ENCODE measurements at places on chromosomes 4 and X. TPM values are rescaled to one million over a fixed set of nuclear protein-coding genes. Genes with fewer than 3 reads are reported as not detected.
A peak's percentile ranks its signal among the peaks of the same experiment; 100 is the strongest.

The BEND4 gene
- not detected for polyA plus RNA-seq

The CITED1 gene
- polyA plus RNA-seq = not detected

The TRIM2 gene
- polyA plus RNA-seq = 34.1 TPM

The TMEM35A gene
- 1.8 TPM for polyA plus RNA-seq

The PABPC5 gene
- 0.99 TPM for polyA plus RNA-seq

The LRCH2 gene
- 4.1 TPM for polyA plus RNA-seq

- DNase-seq = no peak
These were observed 47.9 kb downstream of the EFNB1 start for GRCh38 chrX:68876731-68877130.

GRCh38 chr4:140426610-140427105 is 790 bp downstream of the CLGN start:
- DNase-seq = no peak

GRCh38 chrX:125203737-125204578 is 115.7 kb upstream of the TEX13C start:
- DNase-seq = no peak

GRCh38 chrX:50536955-50537354 is 66.3 kb upstream of the DGKK start:
- no peak for DNase-seq

DNA sequence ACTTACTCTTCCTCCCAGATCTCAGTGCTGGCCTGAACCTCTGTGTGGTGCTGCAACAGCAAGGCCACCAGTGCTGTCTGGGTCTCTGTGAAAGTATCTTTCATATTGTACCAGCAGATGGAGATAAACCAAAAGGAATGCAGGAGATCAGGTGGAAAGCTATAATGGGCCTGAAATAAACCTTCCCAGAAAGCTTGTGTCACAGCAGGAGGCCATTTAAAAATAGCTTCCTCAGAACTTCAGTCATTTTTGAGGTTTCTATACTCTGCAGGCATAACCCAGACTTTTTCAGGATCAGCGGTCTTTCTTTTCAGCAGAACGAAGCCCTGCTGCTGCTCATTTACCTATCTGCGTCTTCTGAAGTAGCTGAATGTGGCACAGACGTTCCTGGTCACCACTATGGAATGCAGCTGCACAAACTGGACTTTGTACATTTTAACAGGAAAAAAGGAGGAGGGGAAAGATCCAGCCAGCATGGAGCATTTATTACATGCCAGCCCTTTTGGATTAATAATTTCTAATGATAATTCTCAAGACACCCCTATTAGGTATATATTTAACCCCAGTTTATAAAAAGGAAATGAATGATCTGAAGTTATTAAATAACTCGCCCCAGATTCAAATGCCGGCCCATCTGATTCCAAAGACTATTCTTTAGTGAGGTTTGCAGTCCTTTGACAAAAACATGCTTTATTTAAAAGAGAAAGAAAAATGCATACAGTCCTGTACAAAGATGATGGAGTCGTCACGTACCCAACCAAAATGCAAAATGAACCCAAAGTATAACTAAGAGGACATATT is 119.7 kb downstream of the NFKB1 start:
- DNase-seq = peak; percentile 47

DNA sequence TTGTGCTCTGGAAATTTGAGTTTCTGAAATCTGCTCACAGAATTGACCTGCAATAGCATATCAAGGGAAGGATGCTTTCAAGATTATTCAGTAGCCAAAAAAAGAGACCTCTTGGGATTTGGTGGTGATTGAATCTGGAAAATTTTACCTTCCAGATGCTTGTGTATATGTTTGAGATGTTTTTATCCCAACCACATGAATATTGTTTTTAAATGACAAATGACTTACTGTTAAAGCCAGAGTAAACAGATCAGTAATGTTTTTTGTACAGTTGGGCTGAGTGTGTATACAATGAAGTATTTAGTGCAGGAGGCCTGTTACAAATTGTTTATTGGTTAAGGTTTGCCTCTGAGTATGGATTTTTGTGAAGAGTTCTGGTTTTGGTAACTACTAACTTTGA is 126.5 kb downstream of the CBR4 start:
- no peak for DNase-seq

- peak; percentile 73 for DNase-seq
These were observed 105.4 kb downstream of the TMEM144 start for GRCh38 chr4:158315706-158316105.

GRCh38 chr4:183249854-183250253 is 70.2 kb downstream of the CLDN22 start:
- no peak for DNase-seq

GRCh38 chr4:26879805-26880204 is 19.2 kb downstream of the STIM2 start:
- no peak for DNase-seq

- DNase-seq = no peak
These were observed 3.5 kb downstream of the FHDC1 start for GRCh38 chr4:152939621-152940020.

DNA sequence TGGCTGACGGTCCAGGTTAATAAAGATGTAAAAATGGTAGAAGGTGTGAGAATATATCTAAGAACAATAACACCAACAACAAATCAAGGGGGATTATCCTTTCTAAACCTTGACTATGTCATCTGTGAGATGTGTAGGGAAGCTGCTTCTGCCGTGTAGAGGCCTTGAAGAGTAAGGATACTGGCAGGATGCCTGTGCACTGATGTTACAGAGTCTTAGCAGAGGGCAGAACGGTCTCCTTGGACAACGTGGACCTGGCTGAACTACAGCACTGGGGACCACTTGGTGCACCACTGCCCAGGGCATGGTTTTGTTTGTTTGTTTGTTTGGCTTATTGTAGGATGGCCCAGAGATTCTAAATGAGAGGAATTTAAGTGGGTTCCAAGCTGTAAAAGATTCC is 33.5 kb downstream of the GPAT3 start:
- no peak for DNase-seq

GRCh38 chrX:152070144-152070543 is 68.2 kb downstream of the MAGEA10 start:
- DNase-seq = no peak

DNA sequence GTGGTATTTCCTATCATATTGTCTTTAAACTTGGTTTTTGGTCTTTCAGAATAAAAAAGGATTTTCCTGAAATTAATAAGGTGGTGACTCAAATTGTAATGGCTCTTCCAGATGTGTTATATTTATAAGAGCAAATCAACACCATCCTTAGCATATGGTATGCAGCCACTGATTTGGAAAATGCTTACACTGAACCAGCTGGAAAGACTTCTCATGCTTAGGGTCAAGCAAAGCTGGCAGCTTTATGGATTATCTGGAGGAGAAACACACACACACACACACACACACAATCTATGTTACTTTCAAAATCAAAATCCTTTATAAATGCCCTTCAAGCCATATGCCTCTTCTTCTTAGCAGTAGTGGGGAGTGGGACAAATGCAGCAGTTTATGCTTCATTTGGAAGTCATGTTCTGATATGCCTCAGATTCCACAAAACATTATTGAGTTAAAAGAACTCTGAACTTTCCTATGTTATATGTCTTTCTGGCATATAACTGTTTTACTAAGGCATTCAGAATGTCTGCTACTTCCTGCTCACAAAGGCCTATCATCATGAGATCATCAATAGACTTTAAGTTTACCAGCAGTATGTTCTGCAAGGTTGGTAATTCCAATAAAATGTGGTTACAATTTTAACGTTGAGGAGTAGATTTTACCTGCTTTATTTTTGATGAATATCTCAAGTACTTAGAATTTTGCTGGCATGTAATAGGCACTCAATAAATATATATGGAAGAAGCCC is 72.9 kb upstream of the PRDM5 start:
- no peak for DNase-seq

DNA sequence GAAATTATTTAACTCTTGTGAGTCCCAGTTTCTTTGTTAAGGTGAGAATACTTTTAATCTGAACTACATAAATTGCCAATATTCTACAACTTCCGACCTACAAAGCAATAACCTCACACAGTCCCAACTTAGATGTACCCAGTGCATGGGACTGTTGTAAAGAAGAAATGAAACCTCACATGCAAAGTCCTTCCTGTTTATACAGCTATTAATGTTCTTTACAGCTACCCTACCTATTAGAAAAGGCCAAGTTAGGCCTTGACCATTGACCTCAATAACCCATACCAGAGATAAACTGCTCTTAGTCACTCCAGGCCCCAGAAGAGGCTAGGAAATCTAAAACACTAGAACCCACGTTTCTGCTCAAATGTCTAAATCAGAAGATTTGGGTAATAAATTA is 920.1 kb upstream of the TENM3 start:
- no peak for DNase-seq

GRCh38 chr4:95105112-95105511 is 347.4 kb downstream of the BMPR1B start:
- DNase-seq = no peak

DNA sequence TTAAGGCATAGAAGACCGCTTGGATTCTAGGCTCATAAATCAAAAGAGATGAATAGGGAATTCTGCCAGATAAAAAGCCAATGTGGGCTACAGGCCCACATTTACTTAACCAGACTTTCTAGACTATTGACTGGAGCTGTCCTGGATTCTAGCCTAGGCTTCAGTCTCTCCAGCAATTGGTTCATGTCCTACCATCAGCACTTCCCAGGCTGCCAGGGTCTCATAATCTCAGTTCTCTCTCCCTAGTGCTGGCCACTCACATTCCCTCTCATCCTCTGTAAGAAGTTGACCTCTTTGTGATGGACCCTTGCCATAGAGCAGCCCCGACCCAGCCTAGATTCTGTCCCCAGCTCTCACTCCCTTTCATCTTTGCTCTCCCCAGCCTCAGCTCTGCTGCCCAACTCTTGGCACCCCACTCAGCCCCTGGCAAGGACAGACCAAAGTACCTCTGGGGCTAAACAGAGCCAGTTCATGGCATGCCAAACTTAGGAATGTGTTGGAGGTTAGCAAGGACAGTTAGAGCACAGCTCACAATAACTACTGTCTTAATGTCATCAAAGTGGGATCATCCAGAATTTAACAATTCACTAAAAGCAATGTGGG is 396.2 kb downstream of the INPP4B start:
- no peak for DNase-seq

- no peak for DNase-seq
These were observed 313.9 kb upstream of the GRID2 start for GRCh38 chr4:91989914-91990313.

GRCh38 chr4:52199574-52200338 is 148.7 kb downstream of the SPATA18 start:
- DNase-seq = no peak

- no peak for DNase-seq
These were observed 953.9 kb upstream of the PCDH10 start for GRCh38 chr4:132195176-132195575.

- DNase-seq = no peak
These were observed 13.2 kb downstream of the CC2D2A start for GRCh38 chr4:15482842-15483241.

- DNase-seq = no peak
These were observed 86.8 kb upstream of the FAM241A start for GRCh38 chr4:112058433-112058832.

- no peak for DNase-seq
These were observed 116.5 kb downstream of the FAM13A start for GRCh38 chr4:88940506-88940905.

GRCh38 chr4:187436251-187436650 is 559.3 kb upstream of the ZFP42 start:
- no peak for DNase-seq

DNA sequence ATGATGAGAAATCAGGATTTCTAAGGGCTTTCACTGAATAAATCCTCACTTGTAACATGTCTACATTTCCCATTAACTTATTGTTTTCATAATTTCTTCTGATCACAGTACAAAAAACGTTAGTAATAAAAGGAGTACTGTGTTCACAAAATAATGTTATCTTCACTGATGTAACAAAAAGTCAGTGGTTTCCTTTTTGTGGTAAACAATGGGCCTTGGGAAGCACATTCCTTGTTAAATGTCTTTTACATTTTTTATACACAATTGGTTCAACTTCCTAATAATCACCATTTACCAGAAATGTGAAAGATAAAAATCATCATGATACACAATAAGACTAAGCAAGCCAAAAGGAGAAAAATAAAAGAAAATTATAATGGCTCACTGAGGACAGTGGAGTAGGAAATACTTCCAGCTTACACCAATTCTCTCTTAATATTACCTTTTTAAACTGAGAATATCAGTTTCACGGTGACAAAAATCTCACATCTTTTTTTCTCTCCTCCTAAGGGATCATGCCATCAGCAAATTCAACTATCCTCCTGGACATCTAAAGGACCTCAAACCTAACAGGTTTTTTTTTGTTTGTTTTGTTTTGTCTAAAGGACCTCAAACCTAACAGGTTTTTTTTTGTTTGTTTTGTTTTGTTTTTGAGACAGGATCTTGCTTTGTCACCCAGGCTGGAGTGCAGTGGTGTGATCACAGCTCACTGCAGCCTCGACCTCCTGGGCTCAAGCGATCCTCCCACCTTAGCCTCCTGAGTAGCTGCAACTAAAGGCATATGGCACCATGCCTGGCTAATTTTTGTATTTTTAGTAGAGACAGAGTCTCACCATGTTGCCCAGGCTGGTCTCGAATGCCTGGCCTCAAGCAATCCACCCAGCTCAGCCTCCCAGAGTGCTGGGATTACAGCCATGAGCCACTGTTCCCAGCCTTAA is 57.3 kb downstream of the FRYL start:
- no peak for DNase-seq

- no peak for DNase-seq
These were observed 629.4 kb upstream of the FRG1 start for GRCh38 chr4:189311251-189311650.

DNA sequence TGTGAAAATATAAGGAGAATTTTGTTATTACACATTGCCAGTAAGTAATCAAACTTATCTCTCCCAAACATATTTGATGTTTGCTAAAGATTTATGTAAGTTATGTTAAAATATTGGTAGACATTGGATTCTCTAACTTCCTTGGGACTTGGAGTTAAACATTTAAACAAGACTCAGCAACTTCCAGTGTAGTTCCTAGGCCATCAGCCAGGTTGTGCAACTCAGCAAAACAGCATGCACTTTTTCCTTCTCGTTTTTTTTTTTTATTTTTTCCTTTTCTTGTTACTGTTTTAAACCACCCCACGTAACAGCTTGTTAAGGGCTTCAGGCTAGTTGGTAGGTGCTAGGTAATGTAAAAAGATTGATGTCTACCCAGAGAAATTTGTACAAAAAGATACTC is 510.4 kb downstream of the ANKRD50 start:
- no peak for DNase-seq
